RCC 7860 (cell line): ENCODE measurements at places on chromosomes 5 and 9.

- no peak for DNase-seq
Measured at GRCh38 chr5:52989781-52990527, 802 bp downstream of the ITGA2 start.

DNA sequence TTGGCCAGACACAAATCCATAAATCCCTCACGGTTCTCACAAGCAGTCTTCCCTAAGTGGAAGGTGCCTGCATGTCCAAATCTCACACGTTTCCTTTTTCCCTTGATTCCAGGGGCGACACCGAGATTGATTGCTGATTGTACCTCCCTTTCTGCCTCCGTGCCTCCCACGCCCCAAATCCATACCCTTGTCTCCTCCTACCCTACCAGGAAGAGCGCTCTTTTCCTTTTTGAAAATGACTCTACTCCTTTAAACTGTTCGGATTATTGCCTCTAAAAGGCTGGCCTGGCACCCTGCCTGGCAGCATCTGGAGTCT is 4.5 kb downstream of the STC2 start:
- DNase-seq: no peak

DNA sequence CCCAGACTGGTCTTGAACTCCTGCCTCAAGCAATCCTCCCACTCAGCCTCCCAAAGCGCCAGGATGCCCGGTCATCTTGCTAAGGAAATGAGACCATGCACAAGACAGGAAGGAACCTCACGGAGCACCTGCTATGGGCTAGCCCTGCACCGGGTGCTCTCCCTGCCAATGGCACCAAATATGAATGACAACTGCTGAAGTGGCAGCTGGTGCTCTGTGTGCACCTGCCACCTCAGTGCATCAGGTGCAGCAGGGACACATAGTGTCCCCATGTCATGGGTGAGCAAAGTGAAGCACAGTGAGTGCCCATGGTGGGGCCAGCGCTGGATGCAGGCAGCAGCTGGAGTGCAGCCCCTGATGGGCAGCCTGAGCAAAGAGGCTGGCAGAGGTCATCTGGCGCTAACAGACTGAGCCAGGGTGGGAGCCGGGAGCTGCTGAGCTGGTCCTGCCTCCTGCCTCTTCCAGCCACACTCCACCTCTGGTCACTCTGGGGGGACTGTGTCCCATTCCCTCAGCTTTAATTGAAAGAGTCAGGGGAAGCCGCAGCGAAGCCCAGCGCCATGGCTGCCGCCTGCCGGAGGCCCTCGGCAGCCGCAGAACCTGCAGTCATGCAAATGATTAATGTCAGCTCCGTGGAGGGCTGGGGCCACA is 46.4 kb downstream of the BARX1 start:
- DNase-seq: no peak

GRCh38 chr9:116687754-116688135 is 640 bp downstream of the TRIM32 start:
- no peak for DNase-seq

GRCh38 chr9:72882117-72882775 is 70.6 kb downstream of the ALDH1A1 start:
- DNase-seq: no peak

DNA sequence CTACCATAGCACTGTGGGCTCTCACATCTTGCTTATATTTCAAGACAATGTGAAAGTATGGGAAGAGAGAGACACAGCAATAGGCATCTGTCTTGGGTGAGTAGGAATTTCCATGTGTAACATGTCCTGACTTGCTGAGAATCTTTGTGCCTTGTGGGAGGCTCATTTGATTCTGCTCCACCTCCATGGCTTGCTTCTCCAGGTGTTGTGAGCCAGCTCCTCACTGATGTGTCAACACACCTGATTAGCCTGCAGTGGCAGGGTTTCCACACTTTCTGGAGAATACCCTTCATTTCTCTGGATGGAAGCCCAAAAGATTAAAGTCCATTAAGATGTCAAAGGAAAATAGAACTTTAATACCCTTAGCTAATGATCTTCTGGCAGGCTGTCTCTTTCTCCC is 613.6 kb downstream of the ZNF608 start:
- no peak for DNase-seq

DNA sequence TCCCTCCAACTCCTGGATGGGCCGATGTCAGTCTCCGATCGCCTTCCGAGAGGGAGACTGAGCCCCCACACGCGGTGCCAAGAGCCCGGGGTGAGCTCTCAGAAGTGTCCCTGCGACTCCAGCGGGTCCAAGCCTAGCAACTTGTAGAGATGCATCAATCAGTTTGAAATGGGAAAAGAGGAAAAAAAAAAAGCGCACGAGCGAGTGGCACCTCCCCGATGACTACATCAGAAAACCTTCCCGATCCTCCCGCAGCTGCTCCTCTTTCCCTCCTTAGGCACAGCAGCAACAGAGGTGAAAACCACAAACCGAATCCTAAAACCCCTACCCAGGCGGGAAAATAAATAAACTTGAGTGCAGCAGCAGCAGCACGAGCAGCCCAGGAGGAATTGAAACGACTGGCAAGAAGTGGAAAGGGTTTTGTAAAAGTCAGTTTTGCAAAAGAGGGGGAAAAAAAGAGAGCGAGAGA is 1.0 kb upstream of the EFNA5 start:
- DNase-seq: peak; percentile 82

DNA sequence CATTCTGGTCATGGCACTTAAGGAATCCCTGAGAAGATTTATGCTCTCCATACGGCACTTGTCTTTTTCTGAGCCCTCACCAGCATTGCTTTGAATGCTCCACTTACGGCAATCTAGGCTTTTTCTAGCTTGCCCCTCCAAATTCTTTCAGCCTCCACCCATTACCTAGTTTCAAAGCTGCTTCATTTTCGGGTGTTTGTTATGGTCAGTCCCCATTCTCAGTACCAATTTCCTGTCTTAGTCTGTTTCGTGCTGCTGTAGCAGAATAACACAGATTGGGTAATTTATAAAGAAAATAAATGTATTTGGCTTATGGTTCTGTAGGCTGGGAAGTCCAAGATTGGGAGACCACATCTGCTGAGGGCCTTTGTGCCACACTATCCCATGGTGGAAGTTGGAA is 42.0 kb downstream of the ARHGEF28 start:
- no peak for DNase-seq

DNA sequence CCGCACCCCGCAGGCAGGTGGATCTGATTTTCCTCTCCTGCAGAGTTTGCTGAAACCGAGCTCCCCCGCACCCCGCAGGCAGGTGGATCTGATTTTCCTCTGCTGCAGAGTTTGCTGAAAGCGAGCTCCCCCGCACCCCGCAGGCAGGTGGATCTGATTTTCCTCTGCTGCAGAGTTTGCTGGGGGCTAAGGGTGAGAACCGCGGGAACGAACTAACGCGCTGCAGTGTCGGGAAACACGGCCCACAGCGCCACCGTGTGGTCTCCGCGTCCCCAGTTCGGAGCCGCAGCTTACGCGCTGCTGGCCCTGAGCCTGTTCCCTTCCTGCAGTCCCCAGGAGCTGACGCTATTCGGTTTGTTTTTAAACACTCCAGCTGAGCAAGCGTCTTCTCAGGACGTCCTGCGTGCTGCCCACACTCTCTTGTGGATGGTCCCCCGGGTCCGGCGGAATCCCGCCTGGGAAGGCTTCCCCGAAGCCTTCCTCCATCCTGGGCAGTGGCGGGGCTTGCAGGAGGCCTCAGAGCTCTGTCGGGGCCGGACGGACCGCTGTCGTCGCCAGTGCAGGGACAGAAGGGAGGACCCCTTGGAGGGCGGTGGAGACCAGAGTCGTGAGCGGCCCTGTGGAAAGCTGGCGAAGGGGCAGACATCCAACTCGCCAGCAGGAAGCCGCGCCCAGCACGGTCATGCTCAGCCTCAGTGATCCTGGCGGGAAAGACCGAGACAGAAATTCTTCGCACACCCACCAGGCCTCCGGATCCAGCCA is 121.2 kb upstream of the LPCAT1 start:
- DNase-seq: peak; percentile 46

DNA sequence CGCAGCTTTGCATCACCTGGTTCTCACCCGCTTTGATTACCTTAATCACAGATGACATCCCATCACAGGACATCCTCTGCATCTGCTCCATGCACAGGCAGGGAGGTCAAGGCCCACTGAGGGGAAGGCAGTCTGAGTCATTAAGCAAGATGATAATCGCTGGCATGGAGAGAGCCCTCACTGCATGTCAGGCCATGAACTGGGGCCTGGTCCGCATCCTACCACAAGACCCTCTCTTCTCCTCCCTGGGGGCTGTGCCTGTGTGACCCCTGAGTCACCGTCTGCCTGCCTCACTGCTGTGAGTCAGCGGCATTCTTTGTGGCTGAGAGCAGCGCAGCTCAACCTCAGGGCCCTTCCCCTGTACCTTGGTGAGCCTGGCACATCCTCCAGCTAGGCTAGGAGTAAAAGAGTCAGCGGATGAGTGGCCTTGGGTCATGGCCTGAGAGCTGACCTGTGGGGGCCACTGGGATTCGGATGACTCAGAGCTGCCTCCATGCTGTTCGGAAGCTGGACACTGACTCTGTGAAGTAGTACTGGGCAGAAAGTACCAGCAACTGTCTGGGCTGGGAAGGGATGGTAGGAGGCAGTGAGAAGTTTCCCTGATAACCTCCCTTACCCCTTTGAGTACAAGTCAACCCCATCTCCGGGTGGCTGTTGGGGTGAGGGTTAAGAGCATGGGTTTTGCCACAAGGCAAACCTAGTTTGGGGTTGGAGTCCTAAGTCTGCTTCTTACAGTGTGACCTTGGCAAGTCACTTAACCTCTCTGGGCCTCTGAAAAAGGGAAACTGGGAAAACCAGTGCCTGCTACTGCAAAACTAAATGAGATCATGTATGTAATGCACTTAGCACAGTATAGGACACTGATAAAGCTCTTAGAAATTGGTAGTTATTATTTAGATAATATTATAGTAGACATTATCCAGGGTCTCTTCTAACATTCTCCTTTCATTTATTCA is 14.6 kb upstream of the ARSI start:
- peak; percentile 100 for DNase-seq
